ENCODE measurements at places on chromosomes 1 and 21. TPM values are rescaled to one million over a fixed set of nuclear protein-coding genes. Genes with fewer than 3 reads are reported as not detected.

The TACSTD2 gene
- total RNA-seq, result 183 TPM

DNA sequence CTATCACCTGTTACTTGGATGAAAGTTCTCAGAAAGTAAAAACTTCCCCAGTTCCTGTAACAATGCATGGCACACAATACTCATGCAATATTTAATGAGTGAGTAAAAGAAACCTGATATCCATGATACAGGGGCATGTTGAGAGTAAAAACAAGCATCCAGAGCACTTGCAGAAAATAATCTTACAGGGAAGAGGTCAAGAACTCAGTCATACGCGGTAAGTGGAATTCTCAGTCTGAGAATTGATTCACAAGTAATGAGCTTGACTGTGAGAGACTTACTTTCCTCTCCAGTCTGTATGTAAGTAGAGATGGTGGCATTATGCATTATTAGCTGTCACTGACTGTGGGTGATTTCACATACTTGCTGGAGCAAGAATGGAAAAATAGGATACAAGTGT, 976.9 kb downstream of the BRINP3 start:
- no peak for DNase-seq

DNA sequence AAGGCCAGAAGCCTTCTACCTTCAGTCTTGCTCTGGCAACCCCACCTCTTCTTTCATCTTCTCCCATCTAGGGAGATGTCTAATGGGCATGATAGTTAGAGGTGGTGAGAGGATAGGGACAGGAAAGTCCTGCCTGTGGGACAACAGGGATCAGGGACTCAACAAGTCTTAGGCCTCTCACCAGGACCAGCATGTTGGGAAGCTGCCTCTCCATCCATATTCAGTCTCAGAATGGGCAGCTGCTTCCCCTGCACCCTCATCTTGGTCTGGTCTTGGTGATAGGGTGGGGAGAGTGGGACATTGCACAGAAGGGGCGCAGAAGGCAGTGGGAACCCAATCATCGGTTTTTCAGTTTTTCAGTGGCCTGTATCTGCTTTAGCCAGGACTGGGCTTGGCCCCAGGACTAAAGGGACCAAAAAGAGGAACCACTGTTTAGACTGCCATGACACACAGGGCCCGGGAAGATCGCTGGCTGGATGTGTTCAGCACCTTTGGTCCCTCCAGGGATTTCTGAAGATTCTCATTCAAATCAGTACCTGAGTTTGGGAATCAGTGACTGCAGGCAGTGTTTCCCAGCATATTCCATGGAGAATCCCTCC, 12.7 kb downstream of the RHEX start:
- DNase-seq, result no peak

The TNNI3K gene
- total RNA-seq, result 1.4 TPM

DNA sequence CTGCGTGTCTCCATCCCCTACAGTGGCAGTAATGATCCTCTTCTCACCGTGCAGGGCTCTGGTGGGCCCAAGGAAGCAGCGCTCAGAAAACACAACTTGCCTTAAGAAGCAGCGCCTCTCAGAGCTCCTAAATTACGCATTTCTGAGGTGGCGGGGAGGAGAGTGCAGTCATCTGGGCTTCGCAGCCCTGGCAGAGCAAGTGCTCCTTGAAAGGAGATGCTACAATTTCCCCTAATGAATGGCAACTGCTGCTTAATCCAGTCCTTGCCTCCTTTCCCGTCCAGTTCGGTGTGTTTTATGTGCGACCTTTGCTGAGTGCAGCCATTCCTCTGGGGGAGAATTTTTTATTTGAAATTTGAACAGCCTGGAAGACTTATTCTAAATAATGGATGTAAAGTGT, 287.3 kb downstream of the PTPRU start:
- no peak for DNase-seq

GRCh38 chr1:235736263-235736662, 86.7 kb upstream of the GNG4 start:
- no peak for DNase-seq

DNA sequence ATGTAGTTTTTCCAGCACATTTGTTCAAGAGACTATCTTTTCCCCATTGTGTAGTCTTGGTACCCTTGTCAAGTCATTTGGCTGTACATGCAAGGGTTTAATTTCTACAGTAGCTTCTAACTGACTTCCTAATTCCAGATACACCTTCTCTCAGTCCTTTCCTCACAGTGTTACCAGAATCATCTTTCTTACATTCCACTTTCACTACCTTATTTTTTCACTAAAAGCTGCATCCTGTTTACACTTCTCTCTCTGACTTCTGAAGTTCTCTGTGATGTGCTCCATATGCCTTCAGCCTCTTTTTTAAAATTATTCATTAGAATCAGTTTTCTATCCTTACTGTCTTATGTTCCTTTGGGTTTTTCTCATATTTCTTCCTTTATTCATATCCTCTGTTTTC, 57.1 kb upstream of the RWDD3 start:
- no peak for DNase-seq

The S100A3 gene
- 12.0 TPM for total RNA-seq

DNA sequence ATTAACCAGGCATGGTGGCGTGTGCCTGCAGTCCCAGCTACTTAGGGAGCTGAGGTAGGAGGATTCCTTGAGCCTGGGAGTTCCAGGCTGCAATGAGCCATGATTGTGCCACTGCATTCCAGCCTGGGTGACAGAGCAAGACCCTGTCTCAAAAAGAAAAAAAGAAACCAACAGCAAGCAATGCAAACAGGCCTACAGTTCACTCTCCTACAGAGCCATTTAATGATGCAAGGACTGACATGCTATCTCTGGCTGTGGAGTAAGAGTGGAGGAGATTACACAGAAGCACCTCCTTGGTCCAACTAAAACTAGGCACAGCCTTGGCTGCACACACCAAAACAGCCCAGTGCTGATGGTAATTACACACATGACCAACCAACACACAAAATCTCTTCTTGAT, 127.5 kb upstream of the SOD1 start:
- DNase-seq, result no peak

DNA sequence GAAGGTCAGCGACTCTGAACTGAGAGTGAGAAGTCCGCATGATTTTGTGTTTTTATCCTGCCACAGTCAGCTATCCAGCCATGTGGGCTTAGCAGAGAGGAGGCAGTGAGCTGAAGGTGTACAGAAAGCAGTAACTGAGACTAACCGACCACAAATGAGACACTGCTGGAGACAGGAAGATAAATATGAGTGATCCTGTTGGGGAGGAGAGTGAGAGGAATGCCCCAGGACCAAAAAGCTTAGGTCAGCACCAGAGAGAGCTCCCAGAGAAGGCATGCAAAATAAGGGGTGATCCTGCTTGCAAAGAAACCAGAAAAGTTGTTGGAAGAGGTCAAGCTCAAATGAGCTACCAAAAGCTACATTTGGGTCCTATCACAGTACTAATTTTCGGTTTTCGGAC, 63.7 kb downstream of the HLCS start:
- no peak for DNase-seq

DNA sequence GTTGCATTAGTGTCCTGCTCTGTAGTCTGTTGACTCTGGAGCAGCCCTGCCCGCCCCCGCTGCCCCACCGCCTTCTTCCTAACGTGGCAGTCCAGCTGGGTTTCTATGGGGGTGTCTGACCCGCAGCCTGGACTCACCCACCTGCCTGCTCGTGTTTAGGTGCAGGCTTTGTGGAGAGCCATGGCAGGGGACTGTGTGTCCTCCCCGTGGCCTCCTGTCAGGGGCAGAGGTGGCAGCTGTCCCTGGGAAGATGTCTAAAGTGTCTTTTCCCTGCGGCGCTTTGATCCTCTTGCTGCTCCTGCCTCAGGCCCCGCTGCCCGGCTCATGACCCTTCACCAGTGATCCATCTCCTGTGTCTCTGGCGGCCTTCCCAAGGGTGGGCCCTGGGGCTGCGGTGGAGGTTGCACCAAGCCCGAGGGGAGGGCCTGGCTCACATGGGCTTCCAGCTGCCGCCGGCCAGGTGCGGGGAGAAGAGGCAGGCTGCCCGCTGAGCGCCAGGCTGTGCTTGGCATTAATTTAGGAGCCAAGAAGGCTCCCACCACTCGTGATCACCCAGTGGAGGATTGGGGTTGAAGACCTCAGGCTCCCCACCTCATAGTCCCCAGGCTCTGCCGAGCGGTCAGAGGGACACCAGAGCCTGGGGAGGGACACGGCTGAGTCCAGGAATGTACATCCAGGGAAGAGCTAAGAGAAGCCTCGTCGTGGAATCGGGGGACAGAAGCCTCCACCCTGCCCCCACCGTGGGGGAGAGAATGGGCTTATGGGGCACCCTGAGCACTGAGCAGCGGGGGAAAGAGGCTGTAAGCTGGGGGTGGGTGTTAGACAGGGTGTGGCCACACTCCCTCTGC, 44.1 kb downstream of the COL18A1 start:
- no peak for DNase-seq

DNA sequence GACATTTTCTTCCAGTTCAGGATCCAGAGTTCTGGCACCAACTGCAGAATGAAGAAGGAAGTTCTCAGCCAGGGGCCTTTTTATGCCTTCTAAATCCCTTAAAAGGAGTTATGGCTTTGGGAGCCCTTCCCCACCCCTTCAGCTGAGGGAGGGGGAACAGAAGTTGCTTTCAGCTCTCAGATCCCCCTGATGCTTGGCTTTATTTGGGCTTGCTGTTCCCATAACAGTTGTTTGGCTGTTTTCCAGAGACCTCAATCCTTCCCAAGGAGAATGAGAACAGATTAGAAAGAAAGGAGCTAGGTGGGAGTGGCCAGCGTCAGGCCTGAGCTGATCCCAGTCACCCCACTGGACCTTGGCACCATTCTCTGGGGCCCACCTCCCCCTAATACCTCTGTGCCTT, at the start of gene RPE65:
Gene RPE65, minus strand, starts transcription at position 54 of the 400 bp plus-strand sequence. Its CDS starts 49 bp downstream, at position 5.
- no peak for DNase-seq

DNA sequence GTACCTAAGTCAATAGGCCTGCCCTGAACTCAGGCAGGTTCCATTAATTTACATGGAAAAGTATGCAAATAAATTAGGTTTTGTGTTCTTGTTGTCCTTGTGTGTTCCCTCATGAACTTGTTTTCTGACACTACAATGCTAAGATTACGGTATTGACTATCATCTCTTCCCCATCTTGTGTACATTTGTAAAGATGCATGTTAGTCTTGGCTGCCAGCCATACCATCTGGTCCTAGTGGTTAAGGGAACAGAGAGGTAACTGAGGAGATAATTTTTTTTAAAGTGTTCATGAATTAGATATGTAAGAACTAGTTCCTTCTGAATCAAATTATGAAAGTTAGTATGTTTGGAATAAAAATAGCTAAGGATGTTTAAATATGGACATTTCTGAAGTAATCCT, 167.6 kb upstream of the ADAMTS5 start:
- no peak for DNase-seq

- peak; percentile 28 for DNase-seq
Measured at GRCh38 chr1:114032271-114033215, 53.3 kb downstream of the OLFML3 start.

DNA sequence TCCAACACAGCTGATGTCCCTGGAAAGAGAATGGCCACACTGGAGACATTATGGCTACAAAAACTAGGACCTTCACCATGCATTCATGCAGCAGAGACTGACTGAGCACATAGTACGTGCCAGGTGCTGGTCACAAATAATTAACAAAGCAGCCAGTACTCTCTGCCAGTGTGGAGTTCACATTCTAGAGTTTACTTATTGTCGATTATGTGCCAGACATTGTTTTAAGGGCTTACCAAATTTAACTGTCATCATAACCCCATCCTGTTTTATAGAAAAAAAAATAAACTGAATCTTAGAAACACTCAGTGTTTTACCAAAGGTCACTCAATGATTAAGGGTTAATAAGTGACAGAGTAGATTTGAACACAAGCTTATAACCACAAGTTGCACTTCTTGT, 143.3 kb downstream of the RRAGC start:
- DNase-seq, result no peak

GRCh38 chr1:160070243-160071163, 543 bp upstream of the KCNJ10 start:
- DNase-seq, result no peak

DNA sequence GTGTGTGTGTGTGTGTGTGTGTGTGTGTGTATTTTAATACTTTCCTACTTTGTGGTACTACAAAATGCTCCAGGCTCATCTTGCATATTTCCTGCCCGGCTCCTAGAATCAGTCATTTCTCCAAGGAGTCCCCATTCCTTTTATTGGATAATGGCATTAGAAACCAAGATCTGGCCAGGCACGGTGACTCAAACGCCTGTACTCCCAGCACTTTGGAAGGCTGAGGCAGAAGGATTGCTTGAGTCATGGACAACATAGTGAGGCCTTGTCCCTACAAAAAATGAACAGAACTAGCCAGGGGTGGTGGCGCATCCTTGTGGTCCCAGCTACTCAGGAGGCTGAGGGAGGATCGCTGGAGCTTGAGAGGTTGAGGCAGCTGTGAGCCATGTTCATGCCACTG, 20.3 kb downstream of the EPB41 start:
- DNase-seq, result no peak

The DUSP10 gene
- total RNA-seq, result 64.0 TPM

DNA sequence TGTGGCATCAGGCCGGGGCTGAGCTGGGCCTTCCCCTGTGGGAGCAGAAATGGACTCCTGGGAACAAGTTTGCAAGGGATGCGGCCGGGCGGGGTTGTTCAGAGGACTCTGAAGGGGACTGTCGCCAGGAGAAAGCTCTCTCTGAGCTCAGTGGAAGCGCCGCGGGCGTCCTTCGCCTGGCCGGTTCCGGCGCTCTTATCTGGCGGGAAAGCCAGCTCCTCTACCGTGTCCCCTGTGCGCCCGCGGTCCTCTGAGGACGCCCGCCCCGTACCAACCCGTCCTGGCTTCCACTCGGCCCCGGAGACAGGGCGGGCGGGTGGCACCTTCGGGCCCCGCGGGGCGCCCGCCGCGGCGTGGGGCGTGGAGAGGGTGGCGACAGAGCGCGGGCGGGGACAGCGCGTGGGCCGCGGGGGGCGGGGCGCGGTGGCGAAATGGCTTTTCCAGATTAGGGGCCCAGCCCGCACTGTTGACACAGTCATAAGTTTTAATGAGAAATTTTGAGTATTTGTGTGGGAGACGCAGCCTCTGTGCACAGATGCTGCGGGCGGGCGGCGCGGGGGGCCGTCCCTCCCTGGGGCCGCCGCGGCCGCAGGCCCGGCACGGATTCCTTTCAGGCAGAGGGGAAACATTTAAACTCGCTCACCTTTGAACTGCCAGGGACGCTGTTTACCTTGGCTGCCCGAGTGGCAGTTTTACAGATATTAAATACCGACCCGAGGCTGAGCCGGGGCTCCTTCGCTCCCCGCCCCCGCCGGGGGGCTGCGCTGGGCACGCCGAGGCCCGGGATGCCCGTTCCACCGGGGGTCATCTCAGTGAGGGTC, 70.2 kb downstream of the FOXD2 start:
- no peak for DNase-seq

The KRTAP21-2 gene
- not detected for total RNA-seq

- no peak for DNase-seq
Measured at GRCh38 chr21:35179990-35180540, 131.0 kb upstream of the RUNX1 start.

GRCh38 chr1:185939142-185939541, 205.0 kb downstream of the HMCN1 start:
- no peak for DNase-seq

GRCh38 chr21:28746166-28746565, 246.5 kb downstream of the LTN1 start:
- no peak for DNase-seq

DNA sequence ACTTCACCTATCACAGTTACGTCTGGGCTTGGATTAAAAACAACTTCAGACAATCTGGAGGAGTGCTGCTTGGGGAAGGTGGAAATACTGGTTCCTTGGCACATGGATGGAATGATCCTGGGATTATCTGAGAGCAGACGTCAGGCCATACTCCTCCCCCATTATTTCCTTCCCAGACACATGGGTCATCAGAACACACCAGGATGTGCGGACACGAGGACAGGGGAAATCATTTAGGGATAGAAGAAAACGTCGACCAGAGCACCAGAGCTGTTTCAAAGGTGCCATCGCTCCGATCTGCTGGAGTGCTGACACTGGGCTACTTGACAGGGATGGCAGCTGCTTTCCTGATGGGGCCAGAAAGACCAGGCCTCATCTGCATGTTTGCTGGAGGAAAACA, 31.8 kb upstream of the ANGPTL7 start:
- DNase-seq, result no peak
